Fibroblast of skin of right biceps (primary cell): ENCODE measurements at places on chromosomes 6 and 20.
A peak's percentile ranks its signal among the peaks of the same experiment; 100 is the strongest.

- no peak for DNase-seq
Observed at GRCh38 chr6:47310131-47310480, 401 bp upstream of the TNFRSF21 start.

DNA sequence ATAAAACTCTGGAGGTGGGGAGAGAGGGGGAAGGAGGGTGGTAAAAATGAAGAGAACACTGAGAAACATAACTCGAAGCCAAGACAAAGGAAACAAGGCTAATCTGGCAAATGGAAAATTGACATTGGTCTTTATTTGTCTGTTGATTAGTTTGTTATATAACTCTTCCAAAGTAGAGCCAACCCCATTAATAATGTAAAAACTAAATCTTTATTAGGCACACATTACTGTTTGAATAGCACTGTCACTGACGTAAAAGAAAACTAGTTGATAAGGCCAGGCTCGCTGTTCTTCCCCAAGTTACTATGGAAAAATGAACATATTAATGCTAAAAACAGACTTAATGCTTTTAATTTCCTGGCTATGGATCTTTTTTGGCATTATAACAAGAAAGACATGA is 110.0 kb downstream of the MAP3K5 start:
- no peak for DNase-seq

DNA sequence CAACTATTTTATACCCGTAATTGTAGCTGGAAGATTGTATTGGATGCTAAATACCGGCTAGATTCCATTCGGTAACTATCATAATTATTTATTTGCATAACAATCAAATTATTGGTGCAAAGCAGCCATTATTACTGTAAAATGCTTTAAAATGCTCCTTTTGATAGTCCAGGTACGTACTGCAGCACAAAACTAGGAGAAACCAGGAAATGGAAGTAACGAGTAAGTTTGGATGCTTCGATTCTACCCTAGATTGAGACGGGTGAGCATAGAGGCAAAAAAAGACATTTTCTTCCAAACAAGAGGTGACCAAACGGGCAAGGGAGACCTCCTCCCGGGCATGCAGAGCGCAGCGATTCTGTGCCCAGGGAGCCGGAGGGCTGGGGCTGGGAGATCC is 469 bp upstream of the XRN2 start:
- DNase-seq, result no peak

GRCh38 chr6:38701551-38701950 is 1.4 kb downstream of the GLO1 start:
- no peak for DNase-seq

- DNase-seq, result peak; percentile 20
Observed at GRCh38 chr6:15077006-15077405, 168.9 kb upstream of the JARID2 start.

DNA sequence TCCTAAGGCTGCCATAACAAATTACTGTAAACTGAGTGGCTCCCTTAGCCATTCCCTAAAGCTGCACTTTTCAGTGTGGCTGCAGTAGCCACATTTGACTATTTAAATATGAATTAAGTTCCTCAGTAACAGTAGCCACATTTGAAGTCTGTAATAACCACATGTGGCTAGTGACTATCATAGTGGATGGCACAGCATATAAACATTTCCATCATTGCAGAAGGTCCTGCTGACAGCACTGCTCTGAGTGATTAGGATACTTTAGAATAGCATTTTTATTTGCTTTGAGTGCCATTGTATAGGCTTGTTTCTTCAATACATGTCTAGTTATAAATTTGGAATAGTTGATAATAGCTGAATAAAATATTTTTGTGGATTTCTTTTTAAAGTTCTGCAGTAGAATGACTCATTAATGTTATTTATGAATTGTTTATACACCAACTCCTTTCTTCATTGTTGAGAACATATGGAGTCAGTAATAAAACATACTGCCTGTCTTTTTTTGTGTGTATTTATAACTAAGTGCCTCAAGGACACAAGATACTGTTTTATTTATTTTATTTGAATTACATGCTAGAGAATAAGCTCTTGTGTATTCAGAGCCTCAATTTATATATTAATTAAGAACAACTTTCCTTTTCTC is 217.2 kb downstream of the CDKAL1 start:
- DNase-seq, result peak; percentile 39

GRCh38 chr20:25239387-25240370 is 8.2 kb upstream of the PYGB start:
- no peak for DNase-seq

DNA sequence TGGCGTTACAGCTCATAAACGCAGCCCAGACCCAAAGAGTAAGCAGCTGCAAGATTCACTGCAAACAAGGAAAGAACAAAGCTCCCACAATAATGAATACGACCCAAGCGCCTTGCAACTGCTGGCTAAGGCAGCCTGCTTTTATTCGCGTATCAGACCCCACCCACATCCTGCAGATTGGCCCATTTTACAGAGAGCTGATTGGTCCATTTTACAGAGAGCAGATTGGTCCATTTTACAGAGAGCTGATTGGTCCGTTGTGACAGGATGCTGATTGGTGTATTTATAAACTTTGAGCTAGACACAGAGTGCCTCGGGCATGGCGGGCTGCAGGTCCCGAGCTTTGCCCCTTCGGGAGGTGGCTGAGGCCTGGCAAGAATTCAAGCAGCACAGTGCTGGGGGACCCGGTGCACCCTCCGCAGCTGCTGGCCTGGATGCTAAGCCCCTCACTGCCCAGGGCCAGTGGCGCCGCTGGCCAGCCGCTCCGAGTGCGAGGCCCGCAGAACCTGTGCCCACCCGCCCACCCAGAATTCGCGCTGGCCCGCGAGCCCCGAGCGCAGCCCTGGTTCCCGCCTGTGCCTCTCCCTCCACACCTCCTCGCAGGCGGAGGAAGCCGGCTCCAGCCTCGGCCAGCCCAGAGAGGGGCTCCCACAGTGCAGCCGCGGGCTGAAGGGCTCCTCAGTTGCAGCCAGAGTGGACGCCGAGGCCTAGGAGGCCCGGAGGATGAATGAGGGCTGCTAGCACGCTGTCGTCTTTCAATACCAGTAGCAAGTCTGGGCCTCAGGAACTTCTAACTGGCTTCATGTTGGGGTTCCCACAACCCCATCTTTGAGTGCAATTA is 11.2 kb upstream of the RPS10 start:
- no peak for DNase-seq

GRCh38 chr20:13723011-13723410 is 61.7 kb downstream of the ESF1 start:
- no peak for DNase-seq
